GM23338 (cell line): ENCODE measurements at places on chromosomes 3 and 15. TPM values are rescaled to one million over a fixed set of nuclear protein-coding genes. Genes with fewer than 3 reads are reported as not detected.
A peak's percentile ranks its signal among the peaks of the same experiment; 100 is the strongest.

DNA sequence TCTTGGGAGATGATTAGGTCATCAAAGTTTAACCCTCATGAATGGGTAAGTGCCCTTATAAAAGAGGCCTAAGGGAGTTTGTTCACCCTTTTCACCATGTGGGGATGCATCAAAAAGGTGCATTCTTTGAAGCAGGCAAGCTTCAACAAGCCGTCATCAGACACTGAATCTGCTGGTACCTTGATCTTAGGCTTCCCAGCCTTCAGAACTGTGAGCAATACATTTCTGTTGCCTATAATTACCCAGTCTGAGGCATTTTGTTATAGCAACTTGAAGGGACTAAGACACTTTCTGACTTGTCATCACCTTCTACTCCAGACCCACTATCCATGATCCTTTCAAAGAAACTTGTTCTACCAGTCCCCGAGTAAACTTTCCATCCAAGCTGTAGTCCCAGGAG is 44.6 kb upstream of the LRRC58 start:
- H3K27ac ChIP-seq = no peak overlapping the region
- H3K27me3 ChIP-seq = no peaks in the 10 kb centered on the region
- DNase-seq = no peak

- peak overlapping the region; percentile 95 for H3K27ac ChIP-seq
- H3K27me3 ChIP-seq = no peaks in the 10 kb centered on the region
- H3K36me3 ChIP-seq = no peaks in the 10 kb centered on the region
- DNase-seq = peak; percentile 53
- H3K4me3 ChIP-seq = peak overlapping the region; percentile 72
Observed at GRCh38 chr3:52277071-52277964, 1.1 kb downstream of the WDR82 start.

DNA sequence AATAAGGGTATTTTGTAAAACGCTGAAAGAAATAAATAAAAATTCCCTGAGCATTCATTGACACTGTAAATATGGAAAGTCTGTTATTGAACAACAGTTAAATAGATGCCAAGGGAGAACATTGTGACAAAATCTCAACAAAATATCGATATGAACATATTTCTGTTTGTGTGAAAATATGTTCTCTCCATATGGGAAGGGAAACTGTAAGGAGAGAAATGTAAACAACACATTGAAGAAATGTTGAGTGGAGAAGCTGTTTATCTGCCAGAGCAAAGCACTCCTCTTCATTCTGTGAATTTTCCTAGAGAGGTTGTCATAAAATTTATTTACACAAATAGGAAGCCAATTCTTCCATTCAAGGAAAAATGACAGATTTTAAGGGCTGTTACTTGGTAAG is 57.1 kb upstream of the EOMES start:
- H3K36me3 ChIP-seq = no peaks in the 10 kb centered on the region
- no peak for DNase-seq
- no peaks in the 10 kb centered on the region for H3K4me1 ChIP-seq

- H3K4me3 ChIP-seq = no peak overlapping the region
- H3K27ac ChIP-seq = no peak overlapping the region
- no peaks in the 10 kb centered on the region for H3K4me1 ChIP-seq
- no peak for DNase-seq
- no peaks in the 10 kb centered on the region for H3K36me3 ChIP-seq
Observed at GRCh38 chr3:157527131-157527881, 24.1 kb upstream of the VEPH1 start.

DNA sequence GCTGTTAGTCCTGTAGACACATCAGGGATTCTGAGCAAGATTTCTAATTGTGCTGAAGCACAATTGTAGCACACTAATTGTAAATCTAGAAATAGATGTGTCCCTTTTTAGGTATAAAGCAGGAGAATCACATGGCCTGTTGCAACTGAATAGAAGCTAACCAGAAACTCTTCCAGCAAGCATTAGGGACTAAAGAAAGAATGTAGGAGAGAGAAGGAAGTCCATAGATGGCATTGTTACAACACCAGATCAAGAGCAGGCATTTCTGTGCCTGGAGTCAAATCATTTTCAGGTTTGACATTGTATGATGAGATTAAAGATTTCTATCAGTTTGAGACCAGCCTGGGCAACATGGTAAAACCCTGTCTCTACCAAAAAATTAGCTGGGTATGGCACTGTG is 27.4 kb downstream of the CALML4 start:
- no peaks in the 10 kb centered on the region for H3K4me1 ChIP-seq
- no peak overlapping the region for H3K4me3 ChIP-seq
- no peak for DNase-seq
- H3K36me3 ChIP-seq = peaks cover 15% of the 10 kb centered on the region; the same call in 1 of the 2 replicates

DNA sequence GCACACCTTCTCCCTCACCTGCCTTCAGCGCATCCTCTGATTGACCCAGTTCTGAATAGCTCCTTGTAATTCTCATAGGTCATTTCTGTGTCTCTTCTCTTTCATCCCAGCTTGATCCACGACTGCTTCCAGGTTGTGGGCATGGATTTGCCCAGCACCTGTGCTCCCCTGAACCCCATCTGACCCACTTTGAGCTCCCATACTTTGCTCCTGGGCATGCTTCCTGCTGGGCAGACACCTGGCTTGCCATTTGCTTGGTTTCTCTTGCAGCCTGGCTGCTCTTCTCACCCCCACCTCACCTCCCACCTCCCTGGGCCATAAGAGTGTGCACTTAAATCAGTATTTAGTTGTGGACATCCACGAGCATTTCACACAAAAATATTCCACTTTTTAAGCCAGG is 635.5 kb downstream of the TBL1XR1 start:
- no peaks in the 10 kb centered on the region; the same call in 1 of the 2 replicates for H3K36me3 ChIP-seq
- peaks cover 2% of the 10 kb centered on the region for H3K4me1 ChIP-seq
- no peaks in the 10 kb centered on the region for H3K27me3 ChIP-seq
- H3K27ac ChIP-seq = no peak overlapping the region
- no peak overlapping the region for H3K4me3 ChIP-seq
- DNase-seq = no peak

DNA sequence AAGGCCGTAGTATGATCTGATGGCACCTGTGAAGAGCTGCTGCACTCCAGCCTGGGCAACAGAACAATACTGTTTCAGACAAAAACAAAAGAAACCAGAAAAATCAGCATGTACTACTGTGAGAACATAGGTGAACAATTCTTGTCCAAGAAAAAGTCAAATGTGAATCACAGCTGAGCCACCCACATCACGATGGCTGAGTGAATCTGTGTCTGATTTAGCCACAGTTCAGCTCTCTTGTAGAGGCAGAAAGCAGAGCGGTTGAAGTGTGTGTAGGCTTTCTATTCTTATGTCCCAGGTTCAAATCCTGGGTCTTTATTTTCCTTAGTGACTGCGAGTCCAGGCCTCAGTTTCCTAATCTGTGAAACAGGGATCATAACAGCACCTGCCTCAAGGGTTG is 4.4 kb upstream of the FURIN start:
- H3K4me1 ChIP-seq = peaks cover 21% of the 10 kb centered on the region
- DNase-seq = no peak
- no peaks in the 10 kb centered on the region for H3K36me3 ChIP-seq
- no peak overlapping the region for H3K4me3 ChIP-seq
- no peaks in the 10 kb centered on the region for H3K27me3 ChIP-seq

GRCh38 chr3:148625095-148625736 is 72.5 kb upstream of the AGTR1 start:
- H3K36me3 ChIP-seq = no peaks in the 10 kb centered on the region
- H3K27ac ChIP-seq = no peak overlapping the region
- no peaks in the 10 kb centered on the region for H3K27me3 ChIP-seq

GRCh38 chr3:61192222-61192621 is 59.0 kb downstream of the FHIT start:
- peaks cover 38% of the 10 kb centered on the region for H3K4me1 ChIP-seq
- no peaks in the 10 kb centered on the region for H3K36me3 ChIP-seq
- DNase-seq = no peak
- H3K27ac ChIP-seq = no peak overlapping the region

- no peaks in the 10 kb centered on the region for H3K4me1 ChIP-seq
- peak overlapping the region; percentile 92 for H3K27ac ChIP-seq
- H3K4me3 ChIP-seq = peak overlapping the region; percentile 78
- DNase-seq = peak; percentile 66
- H3K27me3 ChIP-seq = no peaks in the 10 kb centered on the region
Observed at GRCh38 chr3:48919215-48920138, 835 bp downstream of the ARIH2 start.

DNA sequence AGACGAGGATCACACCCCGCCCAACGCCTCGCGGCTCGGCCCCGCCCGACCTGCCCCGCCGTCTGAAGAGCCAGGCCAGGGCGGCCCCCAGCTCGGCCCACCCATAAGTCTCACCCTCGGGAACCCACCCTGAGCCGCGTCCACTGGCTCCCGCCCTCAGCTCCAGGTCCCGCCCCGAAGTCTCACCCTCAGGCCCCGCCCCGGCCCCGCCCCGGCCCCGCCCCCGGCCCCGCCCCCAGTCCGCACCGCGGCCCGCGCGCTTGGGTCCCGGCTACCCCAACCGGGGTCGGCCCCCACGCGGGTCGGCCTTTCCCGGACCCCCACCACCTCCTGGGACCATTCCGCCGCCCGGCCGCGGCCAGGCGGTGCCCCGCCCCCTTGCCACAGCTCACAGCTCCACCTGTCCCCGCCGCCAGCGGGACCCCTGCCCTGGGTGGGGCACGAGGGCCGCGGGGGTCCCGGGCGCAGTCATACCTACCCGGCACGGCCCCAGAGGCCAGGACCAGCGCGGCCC is 489 bp downstream of the CSPG5 start:
- no peaks in the 10 kb centered on the region for H3K36me3 ChIP-seq
- H3K27me3 ChIP-seq = peaks cover 54% of the 10 kb centered on the region
- peak; percentile 56 for DNase-seq
- H3K4me1 ChIP-seq = peaks cover 4% of the 10 kb centered on the region; the same call in 1 of the 2 replicates
- peak overlapping the region; percentile 63 for H3K4me3 ChIP-seq

DNA sequence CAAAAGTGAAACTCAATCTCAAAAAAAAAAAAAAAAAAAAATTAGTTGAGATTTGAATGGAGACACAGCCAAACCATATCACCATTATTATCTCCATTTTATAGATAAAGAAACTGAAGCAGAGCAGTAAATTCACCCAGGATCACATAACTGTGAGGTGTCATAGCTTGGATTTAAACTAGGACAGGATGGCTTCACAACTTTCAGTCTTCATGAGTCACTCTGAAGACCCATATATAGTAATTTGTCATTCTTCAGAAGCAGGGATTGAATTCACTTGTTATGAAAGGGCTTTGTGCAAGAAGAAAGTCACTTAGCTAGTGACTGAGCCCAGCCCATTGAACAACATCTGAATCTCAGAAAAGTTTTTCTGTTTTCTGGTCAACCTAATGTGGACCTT is 60.5 kb upstream of the LRIG1 start:
- no peak overlapping the region for H3K4me3 ChIP-seq
- peaks cover 7% of the 10 kb centered on the region for H3K36me3 ChIP-seq
- H3K4me1 ChIP-seq = no peaks in the 10 kb centered on the region
- no peak overlapping the region for H3K27ac ChIP-seq
- no peak for DNase-seq

DNA sequence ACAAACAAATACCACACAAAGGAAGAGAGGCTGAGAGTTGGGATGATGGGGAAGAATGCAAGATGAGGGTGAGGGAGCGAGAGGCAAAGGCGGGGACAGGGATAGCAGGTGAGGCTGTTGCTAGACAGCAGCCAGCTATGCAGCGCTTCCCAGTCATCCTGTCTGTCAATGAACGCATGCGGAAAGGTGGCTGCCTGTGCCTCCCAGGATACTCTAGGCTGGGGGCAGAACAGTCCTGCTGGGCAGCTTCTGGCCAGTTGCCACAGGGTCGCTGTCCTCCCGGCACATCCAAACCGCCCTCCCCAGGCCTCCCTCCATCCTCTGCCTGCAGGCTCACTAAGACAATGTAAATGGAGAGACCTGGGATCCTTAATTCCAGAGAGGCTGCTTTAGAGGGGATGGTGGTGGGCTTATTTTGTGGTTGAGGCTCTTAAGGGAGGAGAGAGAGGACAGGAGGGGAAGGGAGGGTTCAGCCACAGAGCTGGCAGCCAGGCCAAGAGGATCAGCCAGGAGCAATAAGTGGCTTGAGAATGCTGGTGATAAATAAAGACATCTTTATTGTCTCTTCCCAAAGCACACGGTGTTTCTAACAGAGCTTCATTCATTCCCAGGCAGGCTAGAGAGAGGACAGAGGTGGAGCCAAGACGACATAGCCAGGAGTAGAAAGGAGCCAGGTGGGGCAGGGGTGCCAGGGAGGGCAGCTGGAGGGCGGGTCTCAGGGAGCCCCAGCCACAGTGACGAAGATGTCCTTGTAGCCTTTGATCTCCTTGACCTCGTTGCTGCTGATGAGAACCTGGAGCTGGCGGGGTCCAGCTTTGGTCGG is 9.2 kb upstream of the TGM5 start:
- H3K27ac ChIP-seq = no peak overlapping the region
- H3K27me3 ChIP-seq = no peaks in the 10 kb centered on the region
- no peaks in the 10 kb centered on the region for H3K36me3 ChIP-seq
- no peak overlapping the region for H3K4me3 ChIP-seq

The OXTR gene
- 4.9 and 5.5 TPM in 2 replicates for polyA plus RNA-seq

The NAA80 gene
- polyA plus RNA-seq = 11.2 and 12.1 TPM in 2 replicates

The KIF7 gene
- polyA plus RNA-seq = 4.3 and 4.6 TPM in 2 replicates

The ITGA11 gene
- polyA plus RNA-seq = 0.14 and 0.40 TPM in 2 replicates

The CCDC9B gene
- polyA plus RNA-seq = 0.18 and 0.23 TPM in 2 replicates

The ATP13A4 gene
- not detected in 2 replicates for polyA plus RNA-seq

The SEMA3G gene
- polyA plus RNA-seq = 0.47 and 0.56 TPM in 2 replicates

The NANOGP8 gene
- polyA plus RNA-seq = 8.5 and 9.2 TPM in 2 replicates
